NT2/D1 (cell line): ENCODE measurements at places on chromosomes 6 and 20.

DNA sequence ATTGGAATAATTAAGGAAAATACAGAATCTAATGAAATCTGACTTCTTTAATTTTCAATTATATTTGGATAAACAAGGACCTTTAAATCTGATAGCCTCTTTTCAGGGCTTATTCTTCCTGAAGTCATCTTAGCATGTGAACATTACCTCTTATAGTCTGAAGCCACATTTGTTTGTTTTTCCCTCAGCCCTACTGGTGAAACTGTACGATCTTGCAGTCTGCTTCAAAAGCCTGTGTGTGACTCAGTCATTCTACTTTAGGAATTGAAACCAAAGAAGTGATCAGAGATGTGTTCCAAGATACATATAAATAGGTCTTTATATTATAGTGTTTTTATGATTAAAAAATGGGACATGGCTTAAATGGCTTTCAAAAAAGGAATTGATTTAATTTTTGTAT, 67.5 kb downstream of the MACROD2 start:
- no peak for DNase-seq

GRCh38 chr20:19073584-19074218, 138.7 kb upstream of the SLC24A3 start:
- peak; percentile 33 for DNase-seq

DNA sequence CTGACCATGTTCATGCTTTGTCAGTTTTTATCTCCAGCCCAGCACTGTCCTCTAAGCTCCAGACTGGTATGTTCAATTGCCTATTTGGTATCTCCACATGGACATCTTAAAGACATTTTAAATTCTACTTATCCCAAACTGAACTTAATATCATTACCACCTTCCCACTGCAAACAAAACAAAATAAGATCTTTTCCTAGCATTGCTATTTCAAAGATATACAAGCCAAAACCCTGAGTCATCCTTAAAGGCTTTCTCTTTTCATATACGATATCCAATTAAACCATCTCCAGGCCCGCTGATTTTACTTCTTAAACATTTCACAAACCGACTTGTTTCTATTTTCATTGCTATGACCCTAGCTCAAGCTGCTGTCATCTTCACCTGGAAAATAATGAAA, 35.1 kb upstream of the HS3ST5 start:
- no peak for DNase-seq

GRCh38 chr20:21104921-21105320, 1.2 kb downstream of the LINC00237 start:
- no peak for DNase-seq

GRCh38 chr6:153092082-153093013, 38.7 kb downstream of the RGS17 start:
- no peak for DNase-seq

- no peak for DNase-seq
Measured at GRCh38 chr6:45942953-45943352, 72.7 kb downstream of the CLIC5 start.

- DNase-seq = no peak
Measured at GRCh38 chr6:43093436-43094289, 17.5 kb downstream of the PTK7 start.

DNA sequence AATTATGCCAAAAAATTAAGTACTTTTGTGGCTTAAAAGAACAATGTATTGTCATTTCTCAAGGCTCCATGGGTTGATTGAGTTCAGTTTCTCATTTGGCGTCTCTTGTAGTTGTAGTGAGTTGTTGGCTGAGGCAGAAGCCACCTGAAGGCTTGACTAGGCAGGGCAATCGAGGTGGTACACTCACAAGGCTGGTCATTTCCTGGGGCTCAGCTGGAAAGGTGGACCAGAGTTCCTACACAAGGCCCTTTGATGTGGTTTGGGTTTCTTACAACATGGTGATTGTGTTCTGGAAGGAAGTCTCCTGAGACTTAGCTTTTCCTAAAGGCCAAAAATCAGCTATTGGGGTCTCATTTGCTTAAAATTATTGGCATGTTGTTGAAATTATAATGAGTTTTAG, 22.6 kb downstream of the MAS1 start:
- no peak for DNase-seq

DNA sequence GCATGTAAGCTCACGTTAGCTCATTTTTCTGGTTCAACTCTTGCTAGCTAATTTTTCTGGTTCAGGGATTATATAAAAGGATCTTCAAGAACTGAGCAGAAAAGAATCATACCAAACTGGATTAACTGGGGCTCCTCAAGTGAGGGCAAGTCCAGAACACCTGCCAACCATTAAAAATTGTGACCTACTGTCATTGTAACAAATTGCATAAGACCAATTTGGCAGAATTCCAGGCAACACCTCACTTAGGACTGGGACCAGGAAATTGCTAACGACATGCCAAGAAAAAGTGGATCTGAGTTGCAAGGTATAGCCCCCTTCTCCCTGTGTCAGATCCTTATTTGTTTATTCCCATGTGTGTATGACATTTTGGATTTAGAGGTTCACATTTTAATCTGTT, 216.6 kb downstream of the HIVEP2 start:
- DNase-seq = no peak

DNA sequence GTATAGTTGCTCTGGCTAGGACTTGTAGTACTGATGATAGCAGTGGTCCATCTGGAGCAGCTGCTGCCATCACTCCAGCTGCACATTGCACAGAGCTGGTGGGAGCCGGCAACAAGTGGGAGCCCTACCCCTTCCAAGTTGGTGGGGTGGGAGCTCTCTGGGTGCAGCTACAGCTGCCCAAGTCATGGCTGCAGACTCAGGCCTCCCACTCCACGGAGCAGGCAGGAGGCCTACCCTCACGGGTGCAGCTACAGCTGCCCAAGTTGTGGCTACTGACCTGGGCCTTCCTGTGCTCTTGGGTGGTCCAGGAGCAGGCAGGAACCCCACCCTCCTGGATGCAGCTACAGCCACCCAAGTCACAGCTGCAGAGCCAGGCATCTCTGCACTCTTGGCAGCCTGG, 32.1 kb upstream of the ASIP start:
- DNase-seq = no peak

- no peak for DNase-seq
Measured at GRCh38 chr6:30570263-30570662, 979 bp upstream of the ABCF1 start.

- no peak for DNase-seq
Measured at GRCh38 chr6:7086488-7086887, 21.3 kb upstream of the RREB1 start.

DNA sequence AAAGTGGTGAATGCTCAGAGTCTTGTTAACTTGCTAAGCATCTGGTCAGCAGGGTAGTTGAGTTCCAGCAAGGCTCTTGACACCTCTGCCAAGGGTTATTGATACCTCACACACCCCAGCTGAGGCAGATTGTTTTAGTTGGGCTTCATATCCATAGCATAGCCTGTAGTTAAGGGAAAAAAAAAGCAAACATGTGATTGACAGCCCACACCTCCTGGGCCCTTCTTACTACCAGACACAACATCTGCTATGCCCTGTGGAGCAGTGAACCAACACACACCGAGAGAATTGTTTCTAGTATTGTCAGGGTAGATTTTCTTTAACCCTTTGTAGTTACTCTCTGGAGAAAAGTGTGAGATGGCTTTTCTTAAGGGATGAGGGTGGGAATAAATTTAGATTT, 697.0 kb upstream of the POU3F2 start:
- DNase-seq = no peak

DNA sequence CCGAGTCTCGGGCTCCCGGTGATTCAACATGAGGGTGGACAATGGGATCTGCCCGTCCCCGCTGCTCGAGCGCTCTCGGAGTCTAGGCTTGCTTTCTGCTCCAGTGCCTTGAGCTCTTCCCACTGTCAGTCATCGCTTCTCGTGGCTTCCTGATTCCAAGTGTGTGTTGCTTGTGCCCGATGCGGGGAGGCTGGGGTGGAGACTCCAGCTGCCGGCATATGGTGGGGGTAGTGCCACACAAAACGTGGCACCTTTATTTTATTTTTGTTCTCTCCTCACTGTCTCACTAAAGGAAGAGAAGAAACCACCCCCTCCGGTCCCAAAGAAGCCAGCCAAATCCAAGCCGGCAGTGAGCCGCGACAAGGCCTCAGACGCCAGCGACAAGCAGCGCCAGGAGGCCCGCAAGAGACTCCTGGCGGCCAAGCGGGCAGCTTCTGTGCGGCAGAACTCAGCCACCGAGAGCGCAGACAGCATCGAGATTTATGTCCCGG, 14.8 kb upstream of the MYL9 start:
- no peak for DNase-seq

GRCh38 chr6:118902726-118903125, 8.8 kb downstream of the ASF1A start:
- DNase-seq = no peak

DNA sequence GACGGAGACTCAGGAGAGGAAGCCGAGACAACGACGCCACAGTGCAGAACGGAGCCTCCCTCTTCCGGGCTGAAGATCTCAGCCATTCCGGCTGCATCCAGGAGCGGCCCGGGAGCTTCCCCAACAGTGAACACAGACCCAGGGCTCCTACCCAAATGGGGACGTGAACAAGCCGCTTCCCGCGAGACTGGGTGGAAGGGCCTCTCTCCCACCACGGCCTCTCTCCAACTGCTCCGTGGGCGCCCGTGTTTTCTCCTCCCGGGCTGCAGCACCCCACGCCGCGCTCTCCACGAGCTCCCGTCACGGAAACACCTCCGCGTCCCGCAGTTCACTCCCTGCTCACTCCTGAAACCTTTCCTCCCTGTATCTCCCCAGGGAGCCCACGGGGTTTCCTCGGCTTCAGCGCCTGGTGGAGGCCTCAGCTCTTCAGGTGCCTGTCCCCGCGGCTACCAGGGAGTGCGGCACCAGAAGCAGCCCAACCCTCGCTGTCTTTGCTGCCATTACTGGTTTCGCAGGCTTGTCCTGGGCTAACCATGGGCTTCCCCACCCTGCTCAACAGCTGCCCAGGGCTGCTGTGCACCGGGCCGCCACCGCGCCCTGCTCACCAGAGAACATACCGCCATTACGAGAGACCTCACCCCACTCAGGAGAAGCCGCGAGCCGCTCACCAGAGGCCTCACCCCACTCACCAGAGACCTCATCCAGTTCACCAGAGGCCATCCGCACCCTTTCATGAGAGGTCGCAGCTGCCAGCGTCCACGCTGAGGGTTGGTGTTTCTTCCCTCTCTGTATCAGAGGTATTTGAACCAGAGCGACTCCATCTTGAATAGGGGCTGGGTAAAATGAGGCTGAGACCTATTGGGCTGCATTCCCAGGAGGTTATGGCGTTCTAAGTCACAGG, 922.8 kb downstream of the QKI start:
- DNase-seq = no peak

DNA sequence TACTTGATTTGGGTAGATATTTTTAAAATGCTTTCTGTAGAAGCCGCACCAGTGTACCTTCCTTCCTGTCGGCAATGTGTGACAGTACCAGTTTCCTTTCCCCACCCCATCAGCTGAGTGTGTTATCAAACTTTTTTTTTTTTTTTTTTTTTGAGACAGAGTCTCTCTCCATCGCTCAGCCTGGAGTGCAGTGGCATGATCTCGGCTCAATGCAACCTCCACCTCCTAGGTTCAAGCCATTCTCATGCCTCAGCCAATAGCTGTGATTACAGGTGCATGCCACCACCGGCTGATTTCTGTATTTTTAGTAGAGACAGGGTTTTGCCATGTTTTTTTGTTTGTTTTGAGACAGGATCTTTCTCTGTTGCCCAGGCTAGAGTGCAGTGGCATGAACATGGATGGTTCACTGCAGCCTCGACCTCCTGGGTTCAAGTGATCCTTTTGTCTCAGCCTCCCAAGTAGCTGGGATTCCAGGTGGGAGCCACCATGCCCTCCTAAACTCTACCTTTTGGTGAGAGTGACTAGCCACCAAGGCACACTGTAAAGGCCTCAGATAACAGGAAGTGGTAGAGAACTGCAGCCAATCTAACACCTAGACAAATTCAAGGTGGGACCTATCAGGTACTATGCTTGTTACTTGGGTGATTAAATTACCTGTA, 26.5 kb upstream of the ZBTB22 start:
- no peak for DNase-seq

- no peak for DNase-seq
Measured at GRCh38 chr6:20606831-20607230, 72.6 kb downstream of the CDKAL1 start.

GRCh38 chr6:3749067-3749841, 2.3 kb downstream of the PXDC1 start:
- no peak for DNase-seq

GRCh38 chr20:4837760-4838159, 116.1 kb downstream of the PRND start:
- DNase-seq = no peak

DNA sequence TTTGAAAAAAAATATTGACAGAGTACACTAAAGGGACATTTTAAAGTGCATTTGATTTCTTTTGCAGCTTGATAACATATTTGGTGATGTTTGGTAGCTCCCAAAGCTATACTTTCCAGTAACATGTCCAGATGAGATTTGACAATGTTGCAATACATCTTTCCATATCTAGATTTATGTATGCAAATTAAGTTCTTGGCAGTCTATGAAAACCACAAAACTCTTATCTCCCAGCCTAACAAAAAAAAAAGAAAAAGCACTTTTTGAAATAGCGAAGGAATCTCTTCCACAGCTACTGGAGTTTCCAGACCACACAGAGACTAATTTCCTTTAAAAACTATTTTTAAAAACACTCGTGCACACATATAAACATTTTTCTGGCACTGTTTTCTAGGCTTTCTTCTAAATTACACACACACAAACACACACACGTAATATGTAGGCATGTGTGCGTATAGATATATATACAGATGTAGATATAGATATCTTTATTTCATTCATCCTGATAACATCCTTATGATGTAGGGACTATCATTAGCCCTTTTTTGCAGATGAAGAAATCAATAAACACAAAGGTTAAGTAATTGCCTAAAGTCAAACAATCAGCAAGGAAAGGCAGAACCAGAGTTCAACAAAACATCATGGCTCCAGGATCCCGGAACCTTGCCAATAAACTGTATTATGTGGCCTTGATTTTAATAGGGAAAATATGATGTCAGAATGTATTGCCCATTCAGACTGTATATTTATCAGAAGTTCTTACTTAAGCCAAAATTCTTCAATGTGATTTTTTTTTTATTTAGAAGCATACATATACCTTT, 93.3 kb downstream of the ADGRB3 start:
- DNase-seq = no peak

GRCh38 chr20:19737025-19737424, 21.0 kb upstream of the RIN2 start:
- DNase-seq = no peak

DNA sequence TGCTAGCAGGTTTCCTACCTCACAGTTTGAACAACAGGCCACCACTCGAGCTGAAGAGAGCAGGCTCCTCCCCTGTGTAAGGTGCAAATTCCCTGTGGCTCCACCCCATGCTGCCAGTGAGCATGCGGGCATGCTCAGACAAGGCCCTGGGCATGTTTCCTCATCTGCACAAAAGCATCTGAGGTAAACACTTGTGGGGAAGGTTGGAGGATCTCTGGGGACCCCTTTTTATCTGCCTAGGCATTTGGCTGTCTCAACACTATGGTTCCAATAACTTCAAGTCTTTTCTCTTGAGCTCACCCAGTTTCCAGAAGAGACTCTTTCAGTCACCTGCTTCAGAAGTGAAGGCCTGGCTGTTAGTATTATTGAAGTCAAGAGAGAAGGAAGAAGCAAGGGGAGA, 9.4 kb downstream of the C6orf58 start:
- DNase-seq = no peak
